ENCODE measurements at places on chromosomes 3 and 15.

DNA sequence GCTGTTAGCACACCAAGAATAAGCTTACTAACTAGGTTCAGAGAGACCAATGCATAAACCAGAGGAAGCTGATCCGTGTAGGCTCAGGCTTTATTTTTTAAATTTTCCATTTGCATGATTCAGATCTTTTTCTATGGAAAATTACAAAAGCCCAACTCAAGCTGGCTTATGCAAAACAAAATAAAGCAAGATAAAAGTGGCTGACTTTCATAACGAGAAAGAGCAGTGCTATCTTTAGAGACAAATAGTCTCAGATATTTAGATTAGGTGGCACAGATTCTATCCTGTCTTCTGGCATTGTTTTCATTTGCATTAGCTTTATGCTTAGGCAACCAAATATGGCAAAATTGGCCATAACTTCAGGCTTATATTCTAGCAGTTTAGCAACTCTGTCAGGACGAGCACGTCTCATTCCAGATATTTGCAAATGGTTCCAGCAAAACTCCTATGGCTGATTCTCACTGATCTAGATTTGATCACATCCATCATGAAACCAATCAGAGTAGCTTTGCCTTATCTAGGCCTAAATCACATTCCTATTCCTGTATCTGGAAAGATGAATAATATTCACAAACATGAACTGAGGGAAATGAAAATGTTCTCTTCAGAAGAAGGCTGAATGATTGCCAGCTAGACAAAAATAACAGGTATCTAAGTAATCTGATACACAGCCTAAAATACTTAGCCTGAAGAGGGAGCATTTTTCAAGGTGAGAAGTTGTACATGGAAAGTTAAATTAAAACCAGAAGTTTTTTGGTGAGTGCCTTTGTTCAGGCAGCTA, 216.4 kb upstream of the DPPA4 start:
- no peak for DNase-seq

DNA sequence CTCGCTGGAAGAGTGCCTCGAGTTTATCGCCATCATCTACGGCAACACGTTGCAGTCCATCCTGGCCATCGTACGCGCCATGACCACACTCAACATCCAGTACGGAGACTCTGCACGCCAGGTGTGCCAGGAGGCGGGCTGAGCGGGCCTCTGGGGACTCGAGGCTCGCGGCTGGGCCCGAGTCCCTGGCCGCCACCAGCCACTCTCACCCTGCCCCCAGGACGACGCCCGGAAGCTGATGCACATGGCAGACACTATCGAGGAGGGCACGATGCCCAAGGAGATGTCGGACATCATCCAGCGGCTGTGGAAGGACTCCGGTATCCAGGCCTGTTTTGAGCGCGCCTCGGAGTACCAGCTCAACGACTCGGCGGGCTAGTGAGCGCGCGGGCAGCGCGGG, 1.9 kb downstream of the GNAT1 start:
- no peak for DNase-seq

DNA sequence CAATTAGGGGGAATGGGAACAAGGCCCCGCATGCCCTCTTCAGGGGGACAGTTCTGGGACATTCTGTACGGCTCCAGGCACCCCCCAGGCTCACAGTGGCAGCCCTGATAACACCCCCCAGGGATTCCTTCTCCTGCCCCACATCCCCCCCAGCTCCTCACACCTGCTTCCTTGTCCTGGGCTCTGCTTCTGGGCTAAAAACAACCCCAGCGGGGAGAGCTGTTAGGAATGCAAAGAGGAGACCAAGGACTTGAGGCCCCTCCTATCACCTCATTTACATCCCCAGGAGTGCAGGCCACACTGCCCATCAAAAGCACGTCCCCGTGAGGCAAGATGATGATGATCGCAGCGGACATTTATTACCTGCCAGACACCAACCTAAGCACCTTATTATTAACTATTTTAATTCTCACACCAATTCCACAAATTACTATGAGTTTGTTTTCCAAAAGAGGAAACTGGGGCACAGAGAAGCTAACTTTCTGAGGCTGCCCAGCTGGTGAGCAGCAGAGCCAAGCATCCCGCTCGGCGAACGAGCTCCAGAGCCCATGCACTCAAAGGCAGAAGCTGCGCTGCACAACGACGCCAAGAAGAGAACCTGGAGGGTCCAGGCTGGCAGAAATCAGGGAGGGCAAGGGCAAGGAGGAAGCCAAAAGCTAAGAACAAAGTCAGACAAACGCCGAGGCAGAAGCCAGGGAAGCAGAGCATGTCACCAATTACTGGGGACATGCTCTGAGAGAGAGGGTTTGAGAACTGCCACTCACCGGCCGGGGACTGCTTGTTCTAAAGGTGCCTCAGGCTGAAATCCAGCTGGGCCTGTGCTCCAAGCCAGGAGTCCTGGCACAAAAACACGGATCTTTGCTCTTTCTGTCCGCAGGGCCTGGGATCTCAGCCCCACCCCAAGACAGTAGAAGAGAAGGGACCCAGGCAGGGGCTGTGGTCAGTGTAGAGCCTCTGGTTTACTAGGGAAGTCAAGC, 76.2 kb upstream of the NSMCE3 start:
- no peak for DNase-seq

GRCh38 chr15:69486481-69487110, 34.0 kb downstream of the RPLP1 start:
- DNase-seq = no peak

- peak; percentile 70 for DNase-seq
Measured at GRCh38 chr3:127483902-127484591, 106.5 kb downstream of the TPRA1 start.

Data from activated CD8-positive, alpha-beta memory T cell treated with anti-CD3 and anti-CD28 coated beads for 48 hours (primary cell).